Fibroblast of skin of back (primary cell): ENCODE measurements at places on chromosomes 13 and 19.
A peak's percentile ranks its signal among the peaks of the same experiment; 100 is the strongest.

DNA sequence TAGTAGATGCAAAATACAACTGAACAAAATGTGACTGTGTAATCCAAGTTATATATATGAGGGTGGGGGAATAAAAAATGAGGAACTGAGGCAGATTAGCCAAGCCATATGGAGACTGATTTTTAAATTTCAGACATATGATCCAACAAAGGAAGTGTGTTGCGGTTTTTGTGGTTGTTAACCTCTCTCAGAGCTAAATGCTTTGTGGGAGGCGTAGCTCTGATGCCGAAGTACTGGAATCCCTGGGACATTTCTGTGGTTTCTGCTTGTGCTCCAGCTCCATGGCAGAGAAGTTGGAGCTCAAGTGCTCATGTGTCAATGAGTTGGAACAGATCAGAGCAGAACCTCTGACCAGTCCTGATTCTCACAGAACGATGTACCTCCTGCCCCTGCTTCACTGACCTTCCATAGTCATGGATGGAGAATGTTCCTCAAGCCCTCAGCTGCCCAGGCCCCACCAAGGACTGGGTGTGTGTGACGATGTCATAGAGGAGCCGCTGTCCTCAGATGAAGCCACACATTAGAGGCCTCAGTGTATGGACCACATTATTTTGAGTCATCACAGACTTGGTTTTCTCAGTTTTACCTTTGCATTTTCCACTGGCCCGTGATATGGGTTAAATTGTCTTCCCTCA lies 107.6 kb downstream of the SOX1 start:
- DNase-seq = no peak

GRCh38 chr19:903266-903797 lies 9.7 kb downstream of the R3HDM4 start:
- peak; percentile 21 for DNase-seq

- DNase-seq = no peak
These were observed 368.0 kb upstream of the SGCG start for GRCh38 chr13:22812793-22813192.

DNA sequence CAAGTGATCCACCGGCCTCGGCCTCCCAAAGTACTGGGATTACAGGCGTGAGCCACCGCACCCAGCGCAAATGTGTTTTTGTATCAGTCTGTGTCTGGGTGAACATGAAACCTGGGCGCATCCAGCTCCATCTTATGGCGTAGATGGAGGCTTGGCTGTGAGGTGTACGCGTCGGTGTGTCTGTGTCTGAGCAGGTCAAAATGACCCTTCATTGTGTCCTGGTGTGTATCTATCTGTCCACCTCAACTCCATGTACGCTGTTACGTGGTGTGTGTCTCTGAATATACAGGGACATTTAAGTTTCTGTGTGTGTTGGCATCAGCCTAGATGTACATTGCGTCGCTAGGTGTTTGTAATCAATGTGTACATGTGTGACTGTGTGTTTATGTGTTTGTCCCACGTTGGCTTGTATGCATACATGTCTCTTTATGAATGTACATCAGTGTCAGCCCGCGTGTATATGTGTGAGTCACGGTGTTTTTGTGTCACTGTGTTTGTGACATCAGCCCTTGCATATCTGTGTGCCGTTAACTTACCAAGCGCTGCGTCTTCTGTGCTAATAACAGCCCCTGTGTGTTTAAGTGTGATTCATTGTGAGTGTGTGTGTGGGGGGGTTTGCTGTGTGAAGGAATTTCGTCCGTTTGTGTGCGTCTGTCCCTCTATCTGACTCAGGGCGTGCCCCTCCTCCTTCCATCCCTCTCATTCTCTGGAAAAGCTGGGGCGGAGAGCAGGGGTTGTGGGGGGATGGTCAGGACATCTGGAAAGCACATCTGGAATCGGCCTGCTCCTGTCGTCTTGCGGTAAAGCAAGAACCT lies 6.4 kb downstream of the AXL start:
- peak; percentile 100 for DNase-seq

DNA sequence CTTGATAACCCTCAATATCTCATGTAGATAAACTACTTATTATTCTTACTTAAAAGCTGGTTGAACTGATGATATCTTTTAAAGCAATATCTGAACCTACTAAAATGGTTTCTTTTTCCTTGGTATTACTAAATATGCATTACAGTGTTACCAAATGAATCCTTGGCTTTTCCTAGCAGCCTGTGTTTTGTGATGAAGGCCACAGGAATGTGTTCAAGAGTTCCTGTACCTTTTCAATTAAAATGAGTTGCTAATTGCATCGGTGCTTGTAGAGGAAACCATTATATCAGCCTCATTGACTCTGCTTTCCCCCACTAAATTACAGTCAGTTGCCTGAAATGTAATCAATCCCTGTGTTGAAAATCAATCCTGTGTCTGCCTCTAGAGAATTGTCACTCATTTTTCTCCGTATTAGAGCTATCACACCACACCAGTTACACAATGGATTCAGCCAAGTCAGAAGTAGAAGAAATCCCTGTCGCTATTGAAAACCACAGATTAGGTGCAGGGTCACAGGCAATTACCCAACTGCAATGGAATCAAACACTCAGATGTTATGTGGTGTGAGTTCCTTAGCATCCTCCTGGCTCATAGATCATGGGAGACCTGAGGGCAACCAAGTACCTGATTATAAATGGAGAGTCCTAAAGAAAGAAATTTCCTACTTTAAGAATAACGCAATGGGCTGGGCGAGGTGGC lies 13.3 kb downstream of the FAM216B start:
- DNase-seq = no peak

GRCh38 chr13:83882606-83882959 lies 309 bp upstream of the SLITRK1 start:
- DNase-seq = no peak

- peak; percentile 42 for DNase-seq
These were observed 442 bp downstream of the REXO1 start for GRCh38 chr19:1847684-1848398.

GRCh38 chr19:41116261-41116660 lies 2.0 kb downstream of the CYP2F1 start:
- no peak for DNase-seq
